ENCODE measurements at places on chromosomes 6 and 20. TPM values are rescaled to one million over a fixed set of nuclear protein-coding genes. Genes with fewer than 3 reads are reported as not detected.

The KCNQ2 gene
- total RNA-seq = not detected

The KCNK17 gene
- not detected for total RNA-seq

The DTNBP1 gene
- total RNA-seq = 29.2 TPM

The NKAPL gene
- total RNA-seq = 0.17 TPM

The C6orf47 gene
- 25.7 TPM for total RNA-seq

The DEFB132 gene
- total RNA-seq = not detected

The PRDM13 gene
- total RNA-seq = not detected

The SEMG1 gene
- not detected for total RNA-seq

The HLA-DRB5 gene
- total RNA-seq = 80.1 TPM

The CDH26 gene
- total RNA-seq = 0.59 TPM

The TMC2 gene
- not detected for total RNA-seq

The NKAIN2 gene
- not detected for total RNA-seq

The SLC17A9 gene
- total RNA-seq = 2.5 TPM

The TRIM15 gene
- 0.76 TPM for total RNA-seq

The RAB32 gene
- total RNA-seq = 1.4 TPM

Measured in T-helper 1 cell treated with Interleukin-12 subunit alpha and Interleukin-12 subunit beta and Interleukin-4 antibody, amounts not matched to agents 30 ng/mL and 1 ng/mL, for 36 hours (primary cell).